ENCODE measurements at places on chromosomes 11 and 22.
A peak's percentile ranks its signal among the peaks of the same experiment; 100 is the strongest.

DNA sequence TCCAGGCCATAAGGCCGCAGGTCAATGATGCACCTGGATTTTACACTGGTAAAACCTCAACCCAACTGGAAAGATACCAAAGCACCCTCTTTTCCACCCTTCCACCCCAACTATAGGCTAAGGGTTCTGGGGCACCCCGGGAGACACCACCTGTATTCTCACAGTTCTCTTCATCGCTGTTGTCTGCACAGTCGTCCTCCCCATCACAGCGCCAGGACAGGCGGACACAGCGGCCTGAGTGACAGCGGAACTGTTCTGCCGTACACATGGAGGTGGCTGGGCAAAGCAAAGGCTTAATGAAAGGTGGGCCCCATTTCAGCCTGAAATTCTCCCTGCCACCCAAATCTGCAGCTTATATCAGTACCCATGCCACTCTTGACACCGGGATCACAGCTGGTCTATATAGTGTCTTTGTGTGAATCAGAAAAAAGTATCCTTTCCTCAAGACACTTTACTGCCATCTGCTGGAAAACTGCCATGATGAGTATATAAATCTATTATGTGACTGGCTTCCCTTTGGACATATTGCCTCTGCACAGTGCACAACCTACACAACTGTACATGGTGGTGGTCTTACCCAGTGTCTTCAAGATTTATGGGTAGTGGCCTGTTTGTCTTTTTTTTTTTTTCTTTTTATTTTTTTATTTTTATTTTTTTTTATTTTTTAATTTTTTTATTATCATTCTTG is 21.5 kb downstream of the LRP4 start:
- H3K36me3 ChIP-seq = no peaks in the 10 kb centered on the region
- H3K27me3 ChIP-seq = no peaks in the 10 kb centered on the region
- DNase-seq = no peak
- no peak overlapping the region for H3K4me3 ChIP-seq

DNA sequence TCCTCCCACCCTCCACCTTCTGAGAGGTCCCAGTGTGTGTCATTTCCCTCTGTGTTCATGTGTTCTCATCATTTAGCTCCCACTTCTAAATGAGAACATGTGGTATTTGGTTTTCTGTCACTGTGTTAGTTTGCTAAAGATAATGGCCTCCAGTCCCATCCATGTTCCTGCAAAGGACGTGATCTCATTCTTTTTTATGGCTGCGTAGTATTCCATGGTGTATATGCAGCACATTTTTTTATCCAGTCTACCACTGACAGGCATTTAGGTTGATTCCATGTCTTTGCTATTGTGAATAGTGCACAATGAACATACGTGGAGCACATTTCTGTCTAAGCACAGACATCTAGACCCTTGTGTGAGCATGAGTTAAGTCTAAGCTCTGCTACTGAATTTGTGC is 5.7 kb downstream of the CD3E start:
- peaks cover 83% of the 10 kb centered on the region for H3K36me3 ChIP-seq
- no peak for DNase-seq
- peak overlapping the region; percentile 79 for H3K27ac ChIP-seq
- no peak overlapping the region for H3K4me3 ChIP-seq
- H3K27me3 ChIP-seq = no peaks in the 10 kb centered on the region

DNA sequence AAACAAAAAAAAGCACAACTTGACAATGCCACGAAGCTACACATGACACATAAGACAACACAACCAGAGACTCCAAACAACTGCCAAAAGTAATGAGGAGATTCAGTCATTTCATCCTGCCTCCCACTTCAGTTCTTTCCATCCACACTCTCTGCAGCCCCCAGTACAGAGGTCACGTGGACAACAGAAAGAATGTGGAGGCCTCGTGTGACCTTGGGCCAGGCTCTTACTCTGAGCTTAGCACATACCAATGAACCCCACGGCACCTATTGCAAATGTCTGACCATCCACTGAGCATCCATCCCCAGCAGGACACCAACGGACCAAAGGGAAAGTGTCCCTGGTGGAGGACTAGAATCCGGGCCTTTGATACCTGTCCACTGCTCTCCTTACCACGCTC is 12.5 kb downstream of the CBX7 start:
- no peak overlapping the region for H3K27ac ChIP-seq
- H3K4me3 ChIP-seq = no peak overlapping the region
- H3K27me3 ChIP-seq = no peaks in the 10 kb centered on the region
- peaks cover 7% of the 10 kb centered on the region for H3K4me1 ChIP-seq
- peaks cover 2% of the 10 kb centered on the region for H3K36me3 ChIP-seq
- DNase-seq = no peak

DNA sequence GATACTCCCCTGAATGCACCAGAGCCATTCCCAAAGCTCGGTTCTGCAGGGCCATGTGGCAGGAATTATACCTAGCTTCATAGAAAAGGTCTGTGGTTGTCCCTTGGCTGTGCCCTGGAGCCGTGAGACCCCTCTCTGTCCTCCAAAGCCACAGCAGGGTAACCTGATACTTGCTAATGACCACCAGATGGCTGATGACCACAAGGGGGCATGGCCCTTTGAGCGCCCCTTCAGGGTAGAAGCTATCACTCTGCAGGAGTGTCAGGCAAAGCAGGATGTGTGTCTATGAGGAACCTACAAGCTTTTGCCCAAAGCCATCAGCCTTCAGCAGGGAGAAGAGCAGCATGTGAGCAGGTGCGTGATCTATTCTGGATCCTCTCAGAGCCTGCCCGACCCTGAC is 95.3 kb downstream of the NTM start:
- no peaks in the 10 kb centered on the region for H3K4me1 ChIP-seq
- no peak overlapping the region for H3K4me3 ChIP-seq
- H3K27ac ChIP-seq = no peak overlapping the region
- no peak for DNase-seq
- no peaks in the 10 kb centered on the region for H3K36me3 ChIP-seq
- peaks cover 8% of the 10 kb centered on the region for H3K27me3 ChIP-seq

DNA sequence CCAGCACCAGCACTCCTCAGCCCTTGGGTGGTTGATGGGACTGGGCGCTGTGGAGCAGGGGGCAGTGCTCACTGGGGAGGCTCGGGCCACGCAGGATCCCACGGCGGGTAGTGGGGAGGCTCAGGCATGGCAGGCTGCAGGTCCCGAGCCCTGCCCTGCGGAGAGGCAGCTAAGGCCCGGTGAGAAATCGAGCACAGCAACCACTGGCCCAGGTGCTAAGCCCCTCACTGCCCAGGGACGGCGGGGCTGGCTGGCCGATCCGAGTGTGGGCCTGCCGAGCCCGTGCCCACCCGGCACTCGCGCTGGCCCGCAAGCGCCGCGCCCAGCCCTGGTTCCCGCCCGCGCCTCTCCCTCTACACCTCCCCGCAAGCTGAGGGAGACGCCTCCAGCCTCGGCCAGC is 56.0 kb upstream of the ZNF195 start:
- H3K27me3 ChIP-seq = peaks cover 5% of the 10 kb centered on the region
- H3K27ac ChIP-seq = no peak overlapping the region
- H3K4me1 ChIP-seq = no peaks in the 10 kb centered on the region
- no peak overlapping the region for H3K4me3 ChIP-seq

GRCh38 chr11:8813658-8814057 is 97.3 kb upstream of the AKIP1 start:
- peaks cover 5% of the 10 kb centered on the region for H3K4me1 ChIP-seq
- peak; percentile 71 for DNase-seq
- H3K4me3 ChIP-seq = no peak overlapping the region
- no peaks in the 10 kb centered on the region for H3K36me3 ChIP-seq
- peaks cover 19% of the 10 kb centered on the region for H3K27me3 ChIP-seq

DNA sequence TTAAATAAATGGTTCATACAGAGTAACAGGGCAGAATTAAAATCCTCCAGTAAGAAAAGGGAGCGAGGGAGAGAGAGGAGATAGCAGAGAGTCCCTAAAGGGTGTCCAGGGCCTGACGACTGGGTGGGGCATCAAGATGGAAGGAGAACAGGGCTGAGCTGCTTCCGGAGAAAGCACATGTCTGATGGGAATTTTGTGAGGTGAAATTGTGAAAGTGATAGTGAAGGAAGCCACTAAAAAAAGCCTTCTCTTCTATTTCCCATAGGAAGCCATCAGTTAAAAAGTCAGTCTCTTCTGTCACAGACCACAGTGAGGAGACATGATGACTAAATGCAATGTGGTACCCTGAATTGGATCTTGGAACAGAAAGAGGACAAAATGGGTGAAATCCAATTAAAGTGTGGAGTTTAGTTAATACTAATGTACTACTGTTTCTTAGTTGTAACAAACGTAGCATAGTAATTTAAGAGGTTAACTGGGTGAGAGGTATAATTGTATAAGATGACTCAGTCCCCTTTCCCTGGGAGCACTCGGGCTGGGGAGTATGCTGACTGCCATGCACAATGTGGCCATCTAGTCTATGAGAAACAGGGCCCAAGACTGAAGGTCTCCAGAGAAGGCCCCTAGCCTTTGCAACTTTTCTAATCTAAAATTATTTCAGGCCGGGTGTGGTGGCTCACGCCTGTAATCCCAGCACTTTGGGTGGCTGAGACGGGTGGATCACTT is 29.5 kb upstream of the FCHSD2 start:
- no peaks in the 10 kb centered on the region for H3K36me3 ChIP-seq
- H3K27me3 ChIP-seq = peaks cover 1% of the 10 kb centered on the region
- H3K27ac ChIP-seq = no peak overlapping the region
- DNase-seq = no peak
- H3K4me3 ChIP-seq = no peak overlapping the region
- no peaks in the 10 kb centered on the region for H3K4me1 ChIP-seq

GRCh38 chr11:326592-326841 is 5.9 kb upstream of the IFITM3 start:
- peak overlapping the region; percentile 61 for H3K4me3 ChIP-seq
- no peak for DNase-seq
- H3K27me3 ChIP-seq = no peaks in the 10 kb centered on the region
- peak overlapping the region; percentile 93 for H3K27ac ChIP-seq

DNA sequence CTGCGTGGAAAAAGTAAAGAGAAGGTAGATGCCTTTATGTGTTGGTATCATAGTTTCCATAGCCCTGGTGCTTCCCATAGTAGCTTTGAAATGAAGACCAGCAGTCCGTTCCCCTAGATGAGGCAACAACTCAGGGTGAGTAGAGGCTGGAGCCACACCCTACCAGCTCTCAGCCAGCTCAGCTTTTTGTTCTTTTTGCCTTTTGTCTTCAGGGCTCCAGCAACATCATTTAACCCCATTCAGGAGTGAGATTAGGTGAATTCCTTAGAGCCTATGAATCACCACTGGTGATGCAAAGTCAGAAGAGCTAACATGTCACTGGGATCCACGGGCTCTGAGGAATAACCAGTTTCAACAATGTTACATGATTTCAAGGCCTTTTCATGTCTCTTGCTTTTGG is 14.0 kb upstream of the SESN3 start:
- H3K27ac ChIP-seq = peak overlapping the region; percentile 10
- H3K27me3 ChIP-seq = no peaks in the 10 kb centered on the region
- H3K4me3 ChIP-seq = no peak overlapping the region
- no peaks in the 10 kb centered on the region for H3K36me3 ChIP-seq
- DNase-seq = peak; percentile 41

- peaks cover 26% of the 10 kb centered on the region for H3K27me3 ChIP-seq
- H3K27ac ChIP-seq = no peak overlapping the region
- DNase-seq = no peak
- H3K4me1 ChIP-seq = no peaks in the 10 kb centered on the region
- no peaks in the 10 kb centered on the region for H3K36me3 ChIP-seq
Observed at GRCh38 chr11:120642196-120642894, 130.8 kb downstream of the GRIK4 start.
